WERI-Rb-1 (cell line): ENCODE measurements at places on chromosomes 3 and 15.

GRCh38 chr3:40097131-40098117 is 212.1 kb upstream of the EIF1B start:
- DNase-seq, result no peak

DNA sequence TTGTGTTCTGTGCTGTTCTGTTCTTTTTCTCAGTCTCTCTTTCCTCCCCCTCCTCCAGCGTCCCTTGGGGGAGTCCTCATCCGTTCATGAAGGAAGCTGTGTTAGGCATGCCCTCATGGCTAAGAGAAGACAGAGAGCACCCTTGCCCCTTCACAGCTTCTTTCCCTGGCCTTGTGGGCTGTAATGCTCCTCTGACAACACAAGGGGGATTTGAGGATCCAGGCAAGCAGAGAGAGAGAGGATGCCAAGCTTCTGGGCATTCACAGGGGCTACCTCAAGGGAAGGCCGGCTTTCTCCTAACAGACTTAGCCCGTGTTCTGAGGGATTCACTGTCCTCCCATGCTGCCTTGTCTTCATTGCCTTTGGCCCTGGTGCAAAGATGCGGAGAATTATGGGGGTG is 389.5 kb downstream of the LRTM1 start:
- DNase-seq, result peak; percentile 38

- DNase-seq, result no peak
These were observed 60.1 kb upstream of the ZNF148 start for GRCh38 chr3:125435231-125435630.

GRCh38 chr15:67472957-67473356 is 48.0 kb upstream of the C15orf61 start:
- no peak for DNase-seq

- DNase-seq, result no peak
These were observed 129.8 kb downstream of the ZNF385D start for GRCh38 chr3:21621181-21621651.

DNA sequence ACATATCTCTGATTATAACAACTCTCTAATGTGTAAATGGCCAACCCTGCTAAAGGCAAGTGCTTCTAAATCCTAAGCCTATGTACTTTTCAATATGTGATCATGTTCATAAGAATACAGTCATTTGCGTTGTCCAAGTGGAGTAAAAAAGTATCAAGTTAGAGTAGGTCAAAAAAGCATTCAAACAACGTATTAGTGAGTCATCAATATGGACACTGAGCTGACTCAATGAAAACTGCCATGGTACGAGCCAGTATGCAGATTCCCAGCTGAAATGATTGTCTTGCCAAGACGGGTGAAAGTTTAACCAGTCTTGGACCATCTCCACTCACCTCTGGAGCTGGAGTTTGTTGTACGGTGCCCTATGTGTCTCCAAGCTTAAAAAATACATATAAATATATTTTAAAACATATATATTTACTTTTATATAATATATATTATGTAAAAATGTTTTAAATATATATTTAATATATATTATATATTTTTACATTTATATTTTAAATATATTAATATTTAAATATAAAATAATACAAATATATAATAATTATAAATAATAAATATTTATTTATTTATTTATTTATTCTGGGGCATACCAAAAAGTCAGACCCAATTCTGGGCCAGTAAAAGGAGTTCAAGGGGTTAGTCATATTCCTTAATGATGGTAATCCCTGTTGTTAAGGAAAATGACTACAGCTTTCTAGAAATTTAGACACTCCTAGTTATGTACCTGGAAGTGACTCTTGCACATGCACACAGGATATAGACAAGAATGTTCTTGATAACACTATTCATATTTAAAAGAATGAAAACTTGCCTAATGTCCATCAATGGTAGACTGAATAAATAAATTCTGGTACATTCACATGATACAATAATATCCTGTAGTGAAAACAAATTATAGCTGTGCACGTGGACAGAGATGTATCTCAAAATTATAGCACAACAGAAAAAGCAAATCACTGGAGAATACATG is 27.2 kb downstream of the PLSCR4 start:
- DNase-seq, result no peak

DNA sequence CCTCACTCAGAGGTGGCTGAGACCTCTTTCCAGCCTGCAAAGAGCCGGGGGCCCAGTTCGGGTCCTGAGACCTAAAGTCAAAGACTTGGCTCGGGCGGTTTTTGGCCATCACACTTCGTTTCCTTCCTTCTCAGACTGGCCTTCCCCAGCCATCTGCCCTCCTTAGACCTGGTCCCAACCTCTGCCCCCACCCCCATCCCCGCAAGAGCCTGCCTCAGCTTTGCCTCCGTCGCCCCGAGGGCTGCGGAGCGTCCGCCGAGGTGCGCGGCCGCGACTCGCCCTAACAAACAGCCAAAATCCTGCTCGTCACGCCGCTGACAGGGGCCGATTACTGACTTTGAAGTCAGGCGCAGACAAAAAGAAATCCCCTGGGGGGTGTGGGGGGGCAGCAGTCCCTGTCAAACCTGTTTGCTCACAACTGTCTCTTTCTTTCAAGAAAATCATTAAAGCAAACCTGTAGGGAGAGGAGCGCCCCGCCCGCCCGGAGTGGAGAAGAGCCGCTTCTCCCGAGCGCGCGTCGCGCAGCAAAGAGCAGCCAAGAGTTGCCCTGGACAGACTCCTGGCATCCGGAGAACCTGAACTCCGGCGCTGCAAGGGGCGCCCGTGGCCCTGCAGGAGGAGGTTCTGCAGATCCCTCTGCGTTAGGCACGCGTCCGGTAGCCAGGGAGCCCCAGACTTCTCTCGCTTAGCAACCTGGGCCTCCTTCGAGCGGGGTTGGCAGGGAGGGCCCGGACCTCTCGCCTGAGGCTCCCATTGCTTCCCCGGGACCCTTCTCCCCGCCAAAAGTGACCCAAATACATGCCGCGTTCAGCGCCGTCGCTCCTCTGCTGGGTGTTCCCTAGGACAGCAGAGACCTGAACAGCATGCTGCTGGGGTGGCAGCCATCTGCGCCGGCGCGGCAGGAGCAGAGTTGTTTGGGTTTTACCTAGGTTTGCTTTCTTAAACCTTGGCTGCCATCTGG is 4.5 kb downstream of the SOX14 start:
- no peak for DNase-seq

- DNase-seq, result peak; percentile 10
These were observed 432 bp upstream of the RAD54L2 start for GRCh38 chr3:51538115-51538458.

GRCh38 chr15:101841656-101842055 is 29.7 kb downstream of the OR4F15 start:
- DNase-seq, result no peak

- DNase-seq, result no peak
These were observed 29.6 kb downstream of the MGA start for GRCh38 chr15:41689834-41690233.

- peak; percentile 65 for DNase-seq
These were observed 75.6 kb downstream of the BFSP2 start for GRCh38 chr3:133475245-133476010.

- no peak for DNase-seq
These were observed 18.6 kb downstream of the CSTA start for GRCh38 chr3:122343654-122344053.

DNA sequence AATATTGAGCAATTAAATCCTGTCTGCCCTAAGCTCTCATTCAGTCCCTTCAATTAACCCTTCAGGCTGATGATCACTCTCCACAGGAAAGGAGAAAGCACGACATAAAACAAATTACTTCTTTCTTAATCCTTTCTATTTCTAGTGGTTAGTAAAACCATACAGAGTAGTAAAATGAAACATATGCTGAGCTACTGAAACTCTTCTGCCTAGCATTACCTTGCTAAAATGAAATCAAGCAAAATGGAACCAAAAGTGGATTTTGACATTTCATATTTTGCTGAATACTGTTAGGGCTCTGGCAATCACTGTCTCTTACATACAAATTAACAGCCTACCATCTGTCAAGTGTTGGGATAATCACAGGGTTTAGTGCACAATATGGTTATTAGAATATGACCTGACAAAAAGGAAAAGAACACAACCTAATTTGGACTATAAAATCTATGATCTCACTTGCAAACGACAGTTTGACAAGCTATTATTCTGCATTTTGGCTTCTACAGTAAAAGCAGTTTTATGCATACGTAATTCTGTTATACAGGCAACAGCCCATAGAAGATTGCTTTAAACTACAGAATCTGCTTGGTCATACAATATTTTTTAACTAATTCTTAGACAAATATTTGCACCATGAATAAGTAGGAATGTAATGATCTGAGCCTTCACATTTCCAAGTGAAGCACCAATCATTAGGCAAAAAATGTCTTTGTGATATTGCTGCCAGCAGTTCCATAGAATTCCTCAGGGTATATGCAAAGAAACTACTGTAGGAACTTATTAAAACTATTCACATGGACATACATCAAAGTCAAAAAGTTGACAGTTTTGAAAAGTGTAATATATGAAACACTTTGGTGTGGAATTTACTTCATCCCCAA is 105.0 kb downstream of the FHIT start:
- no peak for DNase-seq

DNA sequence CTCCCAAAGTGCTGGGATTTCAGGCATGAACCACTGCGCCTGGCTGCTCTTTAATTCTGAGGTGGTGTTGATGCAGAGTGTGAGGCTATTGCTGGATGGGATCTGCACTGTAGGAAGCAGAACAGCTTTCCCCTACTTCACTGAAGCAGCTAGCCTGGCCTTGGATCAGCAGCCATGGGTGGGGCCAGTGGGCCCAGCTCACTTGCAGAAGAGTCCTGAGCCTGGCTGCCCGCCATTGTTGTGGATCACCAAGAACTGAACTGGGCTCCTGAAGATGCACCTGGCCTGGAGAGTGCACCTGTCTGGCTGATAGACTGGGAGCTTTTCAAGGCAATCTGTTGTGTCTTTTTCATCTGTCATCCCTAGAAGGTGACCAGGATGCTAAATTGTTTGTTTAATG is 11.9 kb downstream of the TLNRD1 start:
- no peak for DNase-seq

- DNase-seq, result no peak
These were observed 15.3 kb downstream of the SCG3 start for GRCh38 chr15:51696566-51696965.

GRCh38 chr15:88623061-88623460 is 1.9 kb downstream of the AEN start:
- DNase-seq, result no peak

DNA sequence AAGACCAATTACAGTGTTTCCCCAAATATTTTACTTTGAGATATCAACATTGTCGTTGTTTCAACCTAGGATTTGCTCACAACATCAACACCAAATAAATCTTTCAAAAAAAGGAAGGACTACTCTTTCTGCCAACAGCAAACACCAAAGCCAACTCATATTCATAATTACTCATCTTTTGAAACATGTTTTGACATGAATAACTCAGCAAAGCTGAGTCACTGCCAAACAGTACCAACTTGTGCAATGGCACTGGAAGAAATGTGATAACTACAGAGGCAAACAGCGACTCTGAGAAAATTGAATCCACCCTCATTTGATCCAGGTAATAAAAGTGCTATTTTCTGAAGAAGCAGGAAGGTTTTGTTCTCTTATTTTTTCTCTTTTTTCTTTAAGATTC is 67.2 kb downstream of the PEX5L start:
- no peak for DNase-seq
